Ecto neural progenitor cell (in vitro differentiated cells): ENCODE measurements at places on chromosomes 13 and 19.

- no peak for DNase-seq
Observed at GRCh38 chr13:40083841-40084240, 428.4 kb downstream of the COG6 start.

DNA sequence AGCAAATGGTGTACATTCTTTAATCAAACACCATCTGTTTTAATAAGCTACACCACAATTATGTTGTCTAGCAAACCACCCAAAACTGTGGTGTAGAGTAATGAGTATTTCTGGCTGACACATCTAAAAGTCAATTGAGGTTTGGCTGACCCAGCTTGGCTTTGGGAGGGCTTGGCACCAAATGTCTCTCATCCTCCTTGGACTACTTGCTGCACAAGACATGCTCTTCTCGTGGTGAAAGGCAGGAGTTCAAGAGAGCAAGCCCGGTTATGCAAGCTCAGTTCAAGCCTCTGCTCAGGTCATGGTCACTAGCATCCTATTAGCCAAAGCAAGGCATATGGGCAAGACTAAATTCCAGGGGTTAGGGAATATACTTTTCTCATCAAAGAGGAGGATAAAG, 37.1 kb downstream of the LACC1 start:
- DNase-seq, result no peak

- DNase-seq, result peak; percentile 59
Observed at GRCh38 chr19:12779162-12779993, 4.0 kb upstream of the HOOK2 start.

DNA sequence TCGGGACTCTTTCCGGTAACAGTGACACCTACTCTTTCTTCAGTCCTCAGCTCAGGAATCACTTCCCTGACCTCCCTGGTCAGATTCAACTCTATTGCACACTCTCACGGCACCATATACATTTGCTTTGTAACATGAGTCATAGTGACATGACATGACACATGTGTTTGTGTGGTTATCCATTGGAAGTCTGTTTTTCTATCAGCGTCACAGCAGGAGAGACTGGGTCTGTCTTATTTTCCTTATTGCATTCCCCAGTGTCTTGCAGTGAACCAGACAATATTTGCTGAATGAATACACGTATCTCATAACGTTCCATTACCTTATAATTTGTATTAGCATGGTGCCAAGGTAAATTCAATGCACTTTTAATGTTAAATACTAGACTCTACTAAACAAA, 102.0 kb downstream of the DCLK1 start:
- DNase-seq, result no peak

GRCh38 chr19:38932425-38933179, 1.9 kb downstream of the MRPS12 start:
- no peak for DNase-seq

DNA sequence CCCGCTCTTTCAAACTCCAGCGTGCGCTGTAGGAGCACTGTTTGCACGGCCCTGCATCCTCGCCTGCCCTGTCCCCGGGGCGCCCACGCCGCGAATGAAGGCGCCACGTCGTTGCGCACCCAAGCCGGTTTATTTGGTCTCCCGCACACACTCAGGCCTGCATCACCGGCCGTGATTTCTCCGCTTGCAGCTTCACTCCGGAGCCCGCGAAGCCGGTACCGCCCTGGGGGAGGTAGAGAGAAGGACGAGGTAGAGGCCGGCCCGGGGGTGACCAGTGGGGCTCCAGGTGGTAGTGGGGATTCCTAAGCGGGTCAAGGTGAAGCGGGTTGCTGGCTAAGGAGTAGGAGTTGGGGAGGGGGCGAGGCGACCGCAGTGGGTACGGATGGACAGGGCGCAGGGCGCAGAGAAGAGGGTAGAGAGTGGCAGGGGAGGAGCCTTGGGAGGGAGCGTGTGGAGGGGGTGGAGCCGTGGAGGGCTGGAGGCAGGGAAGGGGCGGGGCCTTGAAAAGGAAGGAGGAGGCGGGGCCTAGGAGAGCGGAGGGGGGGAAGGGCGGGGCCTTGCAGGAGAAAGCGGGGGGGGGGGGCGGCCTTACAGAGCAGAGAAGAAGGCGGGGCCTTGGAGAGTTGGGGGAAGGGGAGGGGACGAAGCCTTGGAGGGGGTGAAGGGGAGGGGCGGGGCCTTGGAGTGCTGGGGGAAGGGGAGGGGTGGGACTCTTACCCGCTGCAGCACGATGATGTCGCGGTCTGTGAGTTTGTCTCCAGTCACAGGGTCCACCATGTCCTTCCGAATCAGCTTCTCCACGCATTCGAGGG, 24.6 kb downstream of the NOSIP start:
- DNase-seq, result peak; percentile 95
